ENCODE measurements at places on chromosomes 2 and 18. TPM values are rescaled to one million over a fixed set of nuclear protein-coding genes. Genes with fewer than 3 reads are reported as not detected.

DNA sequence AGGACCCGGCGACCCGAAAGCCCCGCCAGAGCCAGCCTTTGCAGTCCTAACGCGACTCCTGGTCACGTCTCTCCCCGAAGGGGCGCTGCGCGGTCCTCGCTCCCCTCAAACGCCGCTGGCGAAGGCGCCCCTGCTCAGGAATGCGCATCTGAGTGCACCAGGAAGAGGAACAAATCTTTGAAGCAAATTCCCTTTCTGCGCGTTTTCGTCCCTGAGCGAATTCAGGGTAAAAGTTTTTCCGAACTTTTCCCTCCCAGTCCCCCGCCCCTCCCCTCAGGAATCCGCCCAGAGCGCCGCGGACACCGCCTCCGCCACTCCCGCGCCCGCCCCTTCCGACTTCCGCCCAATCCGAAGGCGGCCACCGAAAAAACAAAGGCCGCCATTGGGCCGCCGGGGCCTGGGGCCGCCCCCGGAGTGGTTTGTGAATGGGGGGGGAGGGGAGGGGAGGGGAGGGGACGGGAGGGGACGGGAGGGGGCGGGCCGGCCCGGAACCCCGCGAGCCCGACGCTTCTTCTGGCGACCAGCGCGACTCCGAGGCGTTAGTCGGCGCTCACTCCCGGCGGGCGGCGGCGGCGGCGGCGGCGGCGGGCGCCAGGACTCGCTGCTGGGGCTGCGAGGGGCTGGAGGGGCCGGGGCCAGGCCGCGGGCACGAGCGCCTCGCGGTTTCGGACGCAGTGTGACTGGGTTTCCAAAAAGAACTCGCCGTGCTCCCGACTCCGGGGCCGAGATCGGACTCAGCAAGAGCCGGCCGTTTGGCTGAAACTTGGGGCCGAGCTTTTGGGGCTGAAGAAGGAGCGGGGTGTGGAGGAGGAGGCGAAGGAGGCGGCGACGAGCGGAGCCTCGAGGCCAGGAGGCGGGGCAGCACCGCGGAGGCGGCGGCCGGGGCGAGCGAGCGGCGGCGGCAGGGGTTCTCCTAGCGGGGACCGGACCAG, at the start of gene FZD7:
Gene FZD7, plus strand, starts transcription at position 539 of the 932 bp plus-strand sequence. CDS start 793 bp downstream, outside the sequence.
- peak; percentile 96 for DNase-seq

DNA sequence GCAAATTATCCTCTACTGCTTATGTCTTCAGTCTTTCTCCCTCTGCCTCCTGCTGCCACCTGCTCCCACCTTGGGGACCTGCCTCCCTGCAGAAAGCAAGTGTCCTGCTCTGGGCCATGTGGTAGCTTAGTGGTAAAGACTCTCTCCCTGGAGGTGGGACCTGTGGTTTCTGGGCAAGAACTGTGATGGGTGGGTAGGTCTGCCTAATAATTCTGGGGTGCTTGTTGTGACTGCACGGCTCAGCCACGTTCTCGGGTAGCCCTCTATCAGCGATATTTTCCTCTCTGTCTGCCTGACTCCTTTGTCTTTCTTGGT, 16.4 kb upstream of the CD28 start:
- no peak for DNase-seq

The KCMF1 gene
- total RNA-seq, result 60.9 TPM

The ALPI gene
- not detected for total RNA-seq

The CHST9 gene
- total RNA-seq, result not detected

- DNase-seq, result no peak
Measured at GRCh38 chr2:128395640-128396499, 77.2 kb upstream of the HS6ST1 start.

- DNase-seq, result peak; percentile 79
Measured at GRCh38 chr2:231900486-231900942, 25.7 kb downstream of the NPPC start.

DNA sequence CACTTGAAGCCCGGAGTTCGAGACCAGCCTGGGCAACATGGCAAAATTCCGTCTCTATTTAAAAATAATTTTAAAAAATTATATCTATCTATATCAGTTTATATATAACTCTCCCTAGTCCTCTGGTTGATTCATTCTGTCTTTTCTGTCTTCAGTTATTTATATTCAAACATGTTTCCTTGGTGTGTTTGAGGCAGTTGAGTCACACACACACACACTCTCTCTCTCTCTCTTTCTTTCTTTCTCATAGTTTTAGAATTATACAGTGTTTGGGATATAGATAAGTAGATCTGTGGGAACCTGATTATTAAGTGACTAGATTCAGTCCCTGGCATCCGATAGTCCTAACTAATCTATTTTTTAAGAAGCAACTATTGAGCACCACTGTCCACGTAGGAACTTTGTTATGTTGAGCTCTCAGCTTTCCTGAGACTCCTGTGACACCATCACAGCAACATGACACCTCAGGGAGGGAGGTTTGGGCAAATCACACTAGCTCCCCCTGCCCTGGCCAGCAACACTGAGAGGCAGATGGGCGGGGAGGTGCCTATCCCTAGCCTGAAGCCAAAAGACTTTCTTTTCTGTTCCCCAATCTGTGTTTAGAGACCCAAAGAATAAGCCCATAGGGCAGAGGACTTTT, 482.7 kb downstream of the DLGAP1 start:
- no peak for DNase-seq

The SGPP2 gene
- not detected for total RNA-seq

DNA sequence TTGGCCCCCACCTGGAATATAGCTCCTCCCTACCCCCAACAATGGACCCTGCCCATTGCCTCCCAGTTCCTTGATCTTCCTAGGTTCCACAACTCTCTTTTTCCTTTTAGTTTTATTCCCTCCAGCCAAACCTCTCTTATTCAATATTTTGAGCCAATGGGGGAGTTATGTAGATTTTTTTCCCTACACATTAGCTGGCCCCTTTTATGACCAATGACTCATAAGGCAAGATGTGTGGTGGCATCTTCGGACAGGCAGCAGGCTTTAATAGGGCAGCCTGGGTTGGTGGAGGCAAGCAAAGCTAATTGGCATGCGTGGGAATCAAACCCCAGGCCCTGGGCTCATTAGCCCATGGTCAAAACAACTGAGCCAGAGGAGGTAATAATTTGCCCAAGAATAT, 9.2 kb downstream of the GRP start:
- DNase-seq, result no peak
